Stimulated activated CD8-positive, alpha-beta memory T cell treated with anti-CD3 and anti-CD28 coated beads, Interleukin-15, amount 100 ng/mL, for 24 hours (primary cell): ENCODE measurements at places on chromosomes 16 and 17.

DNA sequence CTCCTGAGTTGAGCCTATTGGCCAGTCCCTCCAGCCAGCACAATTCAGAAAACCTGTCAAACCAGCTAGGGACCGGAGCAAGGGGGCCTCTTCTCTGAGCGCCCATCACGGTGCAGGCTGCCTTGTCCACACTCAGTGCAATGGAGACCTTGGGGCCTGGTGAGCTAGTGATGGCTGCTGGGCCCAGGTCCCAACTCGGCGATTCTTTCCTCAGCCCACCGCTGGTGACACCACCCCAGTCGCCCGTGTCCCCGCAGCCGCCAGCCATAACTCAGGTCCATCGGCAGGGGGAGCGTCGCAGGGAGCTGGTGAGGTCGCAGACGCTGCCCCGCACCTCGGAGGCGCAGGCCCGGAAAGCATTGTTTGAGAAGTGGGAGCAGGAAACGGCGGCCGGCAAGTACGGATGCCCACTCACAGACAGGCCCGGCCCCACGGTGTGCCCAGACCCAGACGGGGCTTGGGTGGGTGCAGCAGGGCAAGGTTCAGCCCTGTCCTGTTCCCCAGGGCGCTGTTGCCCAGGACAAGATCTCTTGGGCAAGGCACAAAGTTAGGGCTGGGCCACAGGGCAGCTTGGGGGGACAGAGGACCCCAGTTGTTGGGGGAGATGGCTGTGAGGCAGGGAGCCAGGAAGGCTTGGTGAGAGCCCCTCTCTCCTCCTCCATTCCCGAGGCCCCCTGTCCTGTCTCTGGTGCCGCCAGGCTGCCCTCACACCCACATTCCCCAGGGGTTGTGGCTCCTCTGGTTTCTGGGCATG, 10.8 kb downstream of the SMTNL2 start:
- peak; percentile 14 for DNase-seq

DNA sequence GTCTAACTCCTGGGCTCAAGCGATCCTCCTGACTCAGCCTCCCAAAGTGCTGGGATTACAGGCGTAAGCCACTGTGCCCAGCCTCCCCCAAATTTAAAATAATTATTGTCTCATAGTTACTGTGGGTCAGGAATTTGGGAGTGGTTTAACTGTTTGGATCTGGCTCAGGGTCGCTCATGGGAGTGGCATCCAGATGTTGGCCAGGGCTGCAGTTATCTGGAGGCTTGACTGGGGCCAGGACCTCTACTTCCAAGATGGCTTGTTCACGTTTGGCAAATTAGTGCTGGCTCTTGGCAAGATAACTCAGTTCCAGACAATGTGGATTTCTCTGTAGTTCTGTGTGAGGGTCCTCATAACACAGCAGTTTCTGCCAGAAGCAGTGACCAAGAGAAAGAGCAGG, 8.0 kb downstream of the TEN1 start:
- no peak for DNase-seq

GRCh38 chr17:50239937-50240336, 34.3 kb upstream of the TMEM92 start:
- DNase-seq: no peak

- DNase-seq: no peak
Measured at GRCh38 chr17:1109606-1110540, 69.9 kb downstream of the ABR start.

DNA sequence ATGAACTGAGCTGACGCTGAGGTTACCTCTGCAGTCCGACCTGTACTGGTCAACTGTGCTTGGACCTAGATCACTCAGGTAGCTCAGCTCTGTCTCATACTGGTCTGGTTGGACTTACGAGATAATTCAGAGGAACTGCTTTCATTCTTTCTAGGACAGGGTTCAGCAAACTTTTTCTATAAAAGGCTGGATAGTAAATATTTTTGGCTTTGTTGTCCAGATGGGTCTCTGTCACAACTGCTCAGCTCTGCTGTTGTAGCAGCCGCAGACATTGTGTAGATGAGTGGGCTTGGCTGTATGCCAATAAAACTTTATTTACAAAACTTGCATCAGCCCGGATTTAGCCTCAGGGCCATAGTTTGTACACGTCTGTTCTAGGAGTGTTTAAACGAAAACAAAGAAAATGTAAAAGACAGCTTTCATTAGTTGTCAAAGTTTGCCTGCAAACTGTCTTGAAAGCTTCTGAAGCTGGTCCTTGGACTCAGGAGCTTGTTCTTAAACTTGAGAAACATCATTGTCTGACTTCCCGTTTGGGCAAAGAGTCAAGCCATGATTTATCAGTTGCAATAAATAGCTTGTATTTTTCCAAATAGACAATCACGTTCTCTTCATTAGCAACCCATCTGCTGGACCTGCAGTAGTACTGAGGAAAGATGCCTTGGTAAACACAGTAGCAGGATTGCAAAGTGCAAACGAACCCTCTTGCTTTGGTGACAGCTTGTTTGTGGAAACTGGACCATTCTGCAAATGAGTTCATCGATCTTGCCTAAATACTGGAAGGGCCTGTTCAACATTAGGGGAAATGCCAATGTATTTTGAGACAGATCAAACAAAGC, 253.4 kb downstream of the SNX29 start:
- no peak for DNase-seq

DNA sequence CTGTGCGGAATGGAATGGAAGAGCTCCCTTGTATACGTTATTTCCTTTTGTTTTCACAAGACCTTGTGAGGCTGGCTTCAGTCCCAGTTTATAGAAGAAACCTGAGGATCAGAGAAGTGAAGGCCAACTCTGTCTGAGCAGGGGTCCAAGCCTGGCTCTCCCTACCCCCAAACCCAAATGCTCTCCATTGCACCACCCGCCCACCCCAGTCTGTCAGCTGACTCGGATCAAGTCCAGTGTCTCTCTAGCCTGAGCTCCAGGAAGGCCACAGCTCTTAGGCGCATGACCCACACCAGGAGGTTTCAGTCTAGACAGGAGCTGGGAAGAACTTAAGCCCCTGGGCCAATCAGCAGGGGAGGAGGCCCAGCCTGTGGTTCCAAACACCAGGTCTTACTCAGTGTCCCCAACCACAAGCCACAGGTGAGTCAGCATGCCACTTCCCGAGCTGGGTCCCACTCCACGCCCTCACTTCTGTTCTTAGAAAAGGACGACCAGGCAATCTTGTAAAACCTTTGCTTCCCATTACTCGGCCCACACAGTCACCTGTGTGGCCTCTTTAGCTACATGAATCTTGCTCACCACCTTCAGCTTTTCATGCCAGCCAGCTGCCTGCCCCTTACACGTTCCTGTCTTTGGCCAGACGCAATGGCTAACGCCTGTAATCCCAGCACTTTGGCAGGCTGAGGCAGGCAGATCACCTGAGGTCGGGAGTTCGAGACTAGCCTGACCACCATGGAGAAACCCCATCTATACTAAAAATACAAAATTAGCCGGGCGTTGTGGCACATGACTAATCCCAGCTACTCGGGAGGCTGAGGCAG, 27.8 kb downstream of the TK2 start:
- DNase-seq: peak; percentile 66

DNA sequence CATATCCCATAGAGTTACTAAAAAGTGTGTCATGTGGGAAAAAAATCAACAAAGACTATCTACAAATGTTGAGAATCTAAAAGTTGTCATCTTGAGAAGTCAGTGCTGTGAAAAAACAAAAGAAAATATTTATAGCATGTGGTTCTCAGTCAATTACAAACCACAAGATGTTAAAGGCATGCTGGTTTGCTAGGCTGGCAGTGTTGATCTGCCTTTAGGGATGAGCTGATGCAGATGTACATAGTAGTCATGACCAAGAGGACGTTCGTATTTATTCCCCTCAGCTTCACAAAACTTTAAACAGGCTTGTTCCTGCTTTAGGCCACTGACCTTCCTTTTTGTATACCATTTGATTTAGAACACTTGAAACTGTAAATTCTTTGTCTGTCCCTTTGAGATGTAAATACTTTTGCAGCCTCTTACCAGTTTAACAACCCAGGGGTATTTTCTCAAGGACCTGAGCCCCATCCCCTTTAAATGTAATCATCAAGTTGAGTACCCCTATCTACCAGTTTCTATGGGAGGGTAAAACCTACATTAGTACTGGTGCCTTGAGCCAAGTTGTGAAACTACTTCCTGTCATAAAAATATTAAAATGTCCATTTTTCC, 446.6 kb downstream of the KCNJ18 start:
- DNase-seq: no peak

DNA sequence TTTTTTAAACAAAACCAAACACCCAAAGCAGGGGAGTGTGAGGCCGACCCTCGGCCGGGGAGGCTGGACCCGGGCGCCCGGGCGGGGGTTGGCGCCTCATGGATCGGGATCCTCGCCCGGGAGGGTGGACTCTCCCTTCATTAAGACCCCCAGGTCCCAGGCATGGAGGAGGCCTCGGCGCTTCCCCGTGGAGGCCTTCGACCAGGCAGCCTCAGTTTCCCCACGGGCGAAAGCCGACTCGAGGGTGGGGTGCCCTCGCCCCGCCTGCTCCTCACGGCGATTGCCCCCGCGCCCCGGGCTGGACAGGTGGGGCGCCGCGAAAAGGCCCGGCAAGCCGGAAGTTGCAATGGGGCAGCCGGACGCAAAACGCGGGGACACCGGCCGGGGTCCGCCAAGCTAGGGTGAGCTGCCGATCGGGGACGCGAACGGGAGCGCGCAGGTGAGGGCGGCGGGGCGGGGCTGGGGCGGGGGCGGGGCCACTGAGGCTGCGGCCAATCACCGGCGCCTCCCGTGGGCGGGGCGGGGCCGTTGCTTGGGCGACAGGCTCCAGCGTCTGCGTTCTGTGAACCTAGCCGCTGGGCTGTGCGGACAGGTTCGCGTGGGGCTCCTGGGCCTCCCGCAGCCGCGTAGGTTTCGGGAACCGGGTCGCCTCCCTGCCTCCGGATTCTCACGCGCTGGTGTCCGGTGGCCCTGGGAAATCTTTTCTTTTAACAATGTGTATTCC, 6.0 kb upstream of the ZNF205 start:
- DNase-seq: peak; percentile 79

DNA sequence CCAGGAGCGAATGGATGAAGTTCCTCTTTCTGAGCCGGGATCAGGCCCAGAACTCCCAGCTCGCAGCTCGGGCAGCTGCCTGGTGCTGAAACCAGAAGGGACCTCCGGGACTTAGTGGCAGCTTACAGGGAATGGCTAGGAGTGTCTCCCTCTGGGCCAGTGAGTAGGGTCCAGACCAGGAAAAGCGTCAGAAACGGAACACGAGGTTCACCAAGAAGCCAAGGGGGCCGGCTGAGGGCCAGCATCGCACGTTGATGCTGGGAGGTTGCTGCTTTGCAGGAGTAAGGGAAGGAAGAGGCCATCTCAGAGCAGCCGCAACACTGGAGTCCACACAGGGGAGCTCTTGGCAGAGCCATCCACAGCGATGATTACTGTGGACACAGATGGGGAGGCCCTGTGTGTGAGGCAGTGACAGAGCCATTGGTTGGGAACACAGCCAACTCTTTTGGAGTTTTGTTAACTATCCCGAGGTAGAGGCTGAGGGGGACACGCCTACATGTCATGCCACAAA, 74.0 kb upstream of the CREBBP start:
- no peak for DNase-seq

DNA sequence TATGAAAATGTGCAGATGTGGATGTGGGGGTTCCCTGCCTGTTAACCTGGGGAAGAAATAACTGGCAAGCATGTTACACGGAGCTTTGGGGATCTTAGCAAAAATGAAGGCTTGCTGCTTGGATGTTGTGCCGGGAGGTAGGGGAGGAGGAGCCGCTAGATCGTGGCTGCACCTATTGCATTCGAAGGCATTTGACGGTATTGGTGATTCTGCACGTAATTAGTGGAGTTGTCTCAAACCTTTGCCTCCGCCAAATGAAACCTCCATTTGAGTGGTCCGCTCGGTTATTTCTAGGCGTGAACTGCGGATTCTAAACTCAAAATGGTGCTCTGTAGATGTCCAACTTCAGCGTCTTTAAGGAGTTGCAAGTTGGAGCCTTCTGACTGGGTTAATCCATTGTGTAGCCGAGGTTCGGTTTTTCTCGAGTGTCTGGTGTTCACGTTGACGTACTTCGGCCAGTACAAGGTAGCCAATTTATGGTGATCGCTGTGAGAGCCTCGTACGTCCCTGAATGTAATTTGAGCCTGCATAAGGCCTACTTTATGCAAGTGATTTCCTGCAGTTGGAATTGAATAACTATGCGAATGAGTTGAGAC, 1.5 kb downstream of the TNRC6C start:
- no peak for DNase-seq

DNA sequence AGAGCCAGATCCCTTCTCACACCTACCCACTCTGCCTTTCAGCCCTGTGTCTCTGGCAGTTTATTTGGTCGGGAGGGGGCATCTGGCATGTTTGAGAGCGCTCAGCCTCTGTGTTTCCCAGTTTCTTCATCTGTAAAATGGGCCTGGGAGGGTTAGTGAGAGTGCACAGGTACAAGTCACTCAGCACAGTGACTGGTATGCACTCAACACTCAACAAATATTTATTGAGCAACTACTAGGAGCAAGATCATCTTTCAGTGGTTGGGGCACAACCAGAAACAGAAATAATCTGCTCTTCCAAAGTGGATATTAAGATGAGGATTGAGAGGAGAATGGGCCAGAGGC, 13.7 kb upstream of the SRCIN1 start:
- DNase-seq: no peak

DNA sequence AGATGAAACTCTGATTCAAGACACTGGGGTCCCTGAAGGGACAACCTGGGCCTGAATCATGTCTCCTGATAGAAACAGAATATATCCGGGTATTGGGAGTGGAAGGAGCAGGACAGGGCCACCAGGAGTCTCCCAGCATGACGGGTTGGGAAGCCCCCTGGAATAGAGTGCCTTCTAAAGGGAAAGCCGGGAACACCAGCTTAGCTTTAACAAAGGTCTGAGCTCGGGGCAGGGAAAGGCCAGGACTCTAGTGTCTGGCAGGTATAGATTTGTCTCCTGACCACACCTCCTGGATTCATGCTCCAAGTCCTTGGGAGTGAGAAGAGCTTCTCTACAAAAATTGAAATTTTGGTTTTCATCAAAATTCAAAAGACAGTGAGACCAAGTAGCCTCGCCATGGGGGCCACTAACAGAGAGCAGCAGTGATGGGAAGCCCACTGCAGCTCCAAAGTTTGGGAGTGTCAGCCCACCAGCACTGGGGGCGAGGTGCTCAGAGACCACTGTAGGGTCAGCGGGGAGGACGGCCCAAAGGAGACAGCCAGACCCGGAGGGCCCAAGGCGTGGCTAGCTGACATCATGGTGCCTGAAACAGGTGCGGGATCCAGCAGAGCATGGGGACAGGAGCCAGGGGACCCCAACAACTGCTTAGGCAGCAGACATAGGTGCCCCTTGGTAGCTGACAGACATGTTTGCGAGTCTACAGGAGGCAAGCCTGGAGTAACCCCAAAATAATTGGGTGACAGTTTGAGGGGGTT, 81.0 kb downstream of the C16orf78 start:
- no peak for DNase-seq

DNA sequence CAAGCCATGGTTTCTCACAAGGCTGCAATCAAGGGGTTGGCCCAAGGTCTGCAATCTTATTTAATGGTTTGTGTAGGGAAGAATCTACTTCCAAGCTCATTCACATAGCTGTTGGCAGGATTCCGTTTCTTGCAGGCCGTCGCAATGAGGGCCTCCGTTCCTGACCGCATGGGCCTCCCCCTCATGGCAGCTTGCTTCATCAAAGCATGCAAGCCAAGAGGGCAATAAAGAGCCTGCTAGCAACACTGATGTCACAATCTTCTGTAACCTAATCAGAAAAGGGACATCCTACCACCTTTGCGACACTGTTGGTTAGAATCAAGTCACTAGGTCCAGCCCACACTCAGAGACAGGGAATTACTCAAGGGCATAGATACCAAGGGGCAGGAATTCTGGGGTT, 95.5 kb downstream of the CCT6B start:
- no peak for DNase-seq
